ENCODE measurements at places on chromosomes 5 and 9.

DNA sequence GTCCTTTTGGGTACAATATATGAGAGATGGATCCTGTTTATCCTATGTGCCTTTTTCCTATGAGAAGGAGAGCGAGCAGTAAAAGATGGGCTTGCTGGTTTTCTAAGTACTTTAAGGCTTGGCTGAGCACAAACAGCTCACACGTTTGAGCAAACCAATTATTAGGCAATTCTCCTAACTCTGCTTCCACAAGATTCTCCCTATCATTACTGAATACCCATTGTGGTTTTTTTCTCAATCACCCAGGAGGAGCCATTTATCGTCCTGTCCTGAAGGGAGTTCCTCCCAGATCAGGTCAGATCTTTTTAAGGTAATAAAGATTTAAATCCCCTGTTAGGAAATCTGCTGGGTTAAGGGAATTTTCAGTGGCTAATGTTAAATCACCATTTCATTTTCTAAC, 19.4 kb upstream of the C1QTNF3 start:
- no peak for DNase-seq

GRCh38 chr5:157463621-157464518, 3.9 kb downstream of the NIPAL4 start:
- no peak for DNase-seq

DNA sequence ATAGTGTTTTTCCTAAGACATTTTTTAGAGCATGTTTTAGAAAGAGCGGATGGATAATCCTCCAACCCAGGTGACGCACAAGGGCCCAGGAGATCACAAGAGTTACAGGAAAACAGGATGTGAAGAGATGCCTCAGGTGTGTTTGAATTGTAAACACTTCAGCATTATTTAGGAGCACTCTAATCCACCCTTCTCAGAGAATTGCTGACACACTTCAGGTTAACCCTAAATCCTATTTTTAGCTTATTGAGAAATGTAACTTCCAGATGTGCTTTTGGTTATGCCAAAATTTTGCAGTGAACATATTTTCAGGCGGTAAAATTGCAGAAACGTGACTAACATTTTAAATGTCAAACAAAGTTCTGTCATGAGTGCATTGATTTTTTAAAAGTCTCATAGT, 755.4 kb upstream of the CTNND2 start:
- no peak for DNase-seq

DNA sequence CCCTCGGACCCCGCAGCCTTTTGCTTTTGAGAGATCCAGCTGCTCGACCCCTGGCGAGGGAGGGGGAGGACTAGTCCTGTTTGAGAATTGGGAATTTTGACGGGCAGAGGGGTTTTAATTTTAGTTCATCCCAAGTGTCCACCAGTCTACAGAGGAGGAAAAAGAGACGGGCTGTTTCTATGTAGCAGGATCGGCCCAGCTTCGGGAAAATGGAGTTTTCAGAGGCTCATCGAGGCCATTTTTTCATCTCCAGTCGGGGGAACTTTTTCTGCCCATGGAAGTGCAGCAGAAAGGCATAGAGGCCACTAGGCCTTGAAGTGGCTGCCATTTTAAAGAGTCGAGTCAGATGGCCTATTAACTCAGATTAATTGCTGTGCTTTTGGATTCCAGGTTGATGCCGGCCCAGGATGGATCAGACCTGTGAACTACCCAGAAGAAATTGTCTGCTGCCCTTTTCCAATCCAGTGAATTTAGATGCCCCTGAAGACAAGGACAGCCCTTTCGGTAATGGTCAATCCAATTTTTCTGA, 1.2 kb downstream of the NSD1 start:
- DNase-seq: no peak

DNA sequence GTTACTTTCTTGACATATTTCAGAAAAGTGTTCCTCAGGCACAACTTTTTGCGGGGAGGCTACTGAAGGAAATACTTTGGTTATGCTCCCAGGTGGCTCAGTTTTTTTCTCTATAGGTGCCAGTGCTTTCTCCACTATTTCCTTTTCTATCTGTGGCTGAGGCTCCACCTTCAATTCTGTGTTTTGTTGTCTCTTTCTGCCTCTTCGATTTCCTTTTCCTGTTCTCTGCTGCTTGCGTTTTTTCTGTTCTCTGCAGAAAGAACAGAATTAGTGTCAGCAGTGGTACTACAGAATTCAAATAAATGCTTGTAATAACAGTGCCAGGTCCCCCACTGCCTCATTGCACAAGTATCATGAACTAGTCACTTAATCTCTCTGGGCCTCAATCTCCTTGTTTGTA, 7.0 kb downstream of the HEMGN start:
- DNase-seq: no peak

DNA sequence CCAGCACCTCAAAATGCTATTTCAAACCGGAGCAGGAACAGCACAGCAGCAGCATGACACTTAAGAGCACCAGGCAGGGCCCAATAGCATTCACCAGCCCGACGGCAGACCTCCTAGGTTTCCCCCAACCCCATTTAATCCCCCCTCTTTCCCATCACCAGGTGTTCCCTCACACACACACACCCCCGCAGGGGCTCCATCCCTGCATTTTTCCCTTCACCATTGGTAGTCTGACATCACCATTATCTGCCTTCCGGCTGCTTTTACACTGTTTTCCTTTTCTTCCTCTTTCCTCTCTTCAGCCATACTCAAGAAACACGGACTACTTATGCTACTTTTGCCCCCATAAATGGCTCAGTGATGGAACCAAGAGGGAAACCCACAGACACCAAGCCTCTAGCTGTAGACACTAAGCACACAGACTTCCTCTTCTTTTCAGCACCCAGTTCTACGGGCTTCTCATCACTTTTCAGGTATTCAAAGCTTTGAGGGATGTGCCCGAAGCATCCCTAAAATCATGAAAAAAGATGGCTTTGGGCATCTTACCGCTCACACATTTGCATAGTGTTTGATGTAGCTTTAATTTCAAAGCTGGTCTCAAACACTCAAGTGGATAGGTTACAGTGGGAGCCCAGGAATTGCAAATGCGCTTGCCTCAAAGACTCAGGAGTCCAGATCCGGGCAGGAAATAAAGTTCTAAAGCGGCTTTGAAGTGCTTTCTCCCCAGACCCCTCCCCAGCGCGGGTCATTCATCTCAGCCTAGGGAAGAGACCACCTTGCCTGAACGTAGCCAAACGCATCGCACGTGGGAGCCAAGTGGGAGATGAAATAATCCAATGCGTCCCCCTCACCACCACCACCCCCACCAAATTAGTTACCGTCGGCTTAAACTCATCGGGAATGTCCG, 141.5 kb downstream of the TSSK1B start:
- no peak for DNase-seq

- DNase-seq: no peak
Measured at GRCh38 chr5:60809891-60810425, 34.1 kb downstream of the ELOVL7 start.
